ENCODE measurements at places on chromosomes 2 and 18.

GRCh38 chr2:196479350-196479749 is 160.2 kb upstream of the CCDC150 start:
- DNase-seq: no peak

GRCh38 chr18:45171679-45172191 is 443.5 kb upstream of the SLC14A2 start:
- no peak for DNase-seq

DNA sequence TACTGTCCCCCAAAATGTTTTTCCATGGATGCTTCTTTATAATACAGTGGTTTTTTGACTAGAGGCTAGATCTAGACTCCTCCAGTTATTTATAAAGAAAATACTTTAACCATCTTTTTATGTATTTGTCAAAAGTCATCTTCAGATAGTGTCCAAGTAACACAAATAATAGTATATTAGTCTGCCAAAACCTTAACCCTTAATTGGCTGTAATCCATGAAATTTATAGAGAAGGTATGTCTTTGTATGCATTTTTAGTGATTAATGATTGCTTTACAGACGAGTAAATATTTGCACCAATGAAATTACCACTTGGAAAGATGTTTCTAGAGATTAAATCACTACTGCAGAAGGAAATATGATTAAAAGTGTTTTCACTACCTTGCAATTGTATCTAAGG is 451.8 kb upstream of the NRXN1 start:
- no peak for DNase-seq

- DNase-seq: no peak
Measured at GRCh38 chr18:80167331-80167730, 58.3 kb downstream of the ADNP2 start.

- DNase-seq: no peak
Measured at GRCh38 chr2:47301277-47301618, 101.7 kb upstream of the MSH2 start.

DNA sequence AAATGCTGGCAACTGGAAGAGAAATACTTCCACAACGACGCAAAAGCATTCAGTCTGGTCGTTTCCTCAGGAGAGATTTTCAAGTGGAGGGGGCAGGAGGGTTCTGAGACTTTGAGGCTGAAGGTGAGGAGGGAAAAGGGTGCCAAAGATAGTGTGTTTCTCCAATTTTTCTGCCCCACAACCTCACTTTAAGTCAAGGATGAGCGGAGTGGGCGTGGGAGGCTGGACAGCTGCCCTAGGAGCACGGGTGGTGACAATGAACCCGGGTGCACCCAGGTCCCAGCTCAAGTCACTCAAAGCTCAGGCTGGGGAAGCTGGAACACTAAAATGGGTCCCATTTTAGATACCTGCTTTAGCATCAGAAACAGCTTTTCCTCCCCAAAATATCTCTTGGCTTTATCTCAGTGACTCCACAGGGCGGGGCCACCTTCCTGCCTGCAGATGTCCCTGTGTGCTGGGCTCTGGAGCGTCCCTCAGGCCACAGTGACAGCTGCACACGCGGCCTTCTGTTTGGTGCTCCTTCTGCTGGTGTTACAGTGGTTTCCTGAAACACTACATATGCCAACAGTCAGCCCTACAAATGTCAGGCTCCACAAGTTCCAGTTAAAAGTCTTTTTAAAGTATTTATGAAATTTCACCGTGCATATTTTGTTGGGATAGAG is 1.4 kb upstream of the MBP start:
- DNase-seq: no peak

DNA sequence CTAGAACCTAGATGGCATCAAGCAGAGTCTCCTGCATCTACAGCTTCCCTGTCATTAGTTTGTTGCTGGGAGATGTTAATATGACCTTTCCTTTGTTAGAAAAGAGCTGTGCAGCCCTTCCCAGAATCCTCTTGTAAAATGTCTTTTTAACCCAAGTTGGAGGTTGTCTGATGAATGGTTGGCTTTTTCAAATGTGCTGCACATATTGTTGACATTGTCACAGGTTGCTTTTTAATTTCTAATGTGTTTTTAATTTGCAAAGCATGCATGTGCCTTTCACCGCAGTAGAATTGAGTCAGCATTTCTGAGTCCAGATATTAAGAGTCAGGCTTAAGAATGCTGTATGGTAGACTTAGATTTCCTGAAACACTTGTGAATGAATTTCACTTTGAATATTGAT is 120.8 kb downstream of the GREB1L start:
- no peak for DNase-seq

GRCh38 chr2:188391354-188391753 is 99.7 kb downstream of the GULP1 start:
- no peak for DNase-seq

- no peak for DNase-seq
Measured at GRCh38 chr2:187991389-187991788, 300.3 kb upstream of the GULP1 start.

DNA sequence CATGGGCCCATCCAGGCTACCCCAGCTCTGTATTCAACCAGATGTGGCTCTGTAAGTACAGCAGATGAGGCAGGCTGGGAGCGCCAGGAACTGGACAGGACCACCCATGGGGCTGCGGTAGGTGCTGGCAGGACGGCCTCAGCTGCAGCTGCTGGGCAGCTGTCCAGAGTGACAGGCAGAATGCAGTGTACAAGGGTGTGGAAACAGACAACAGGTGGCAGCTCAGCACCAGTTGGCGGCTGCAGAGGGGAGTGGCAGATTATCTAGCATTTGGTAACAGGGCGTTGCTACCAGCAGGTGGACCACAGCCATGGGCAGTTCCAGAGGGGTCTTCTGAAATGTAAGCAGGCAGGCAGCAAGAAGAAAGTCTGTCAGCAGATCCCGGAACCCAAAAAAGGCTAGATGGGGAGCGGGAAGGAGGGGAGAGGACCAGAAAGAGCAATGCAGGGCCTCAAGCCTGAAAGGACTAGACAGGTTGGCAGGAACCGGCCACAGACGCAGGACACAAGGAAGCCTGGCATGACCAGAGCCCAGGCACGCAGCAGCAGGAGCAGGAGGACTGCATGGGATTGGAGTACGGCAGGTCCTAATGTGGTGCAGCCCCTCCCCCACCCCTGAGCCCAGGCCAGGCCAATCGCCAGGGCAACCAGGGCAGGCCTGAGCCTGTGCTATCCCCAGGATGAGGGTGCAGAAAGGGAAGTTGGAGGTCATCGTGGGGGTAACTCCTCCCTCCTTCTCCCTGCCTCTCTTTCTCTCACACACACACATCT is 24.7 kb downstream of the PKDCC start:
- no peak for DNase-seq

DNA sequence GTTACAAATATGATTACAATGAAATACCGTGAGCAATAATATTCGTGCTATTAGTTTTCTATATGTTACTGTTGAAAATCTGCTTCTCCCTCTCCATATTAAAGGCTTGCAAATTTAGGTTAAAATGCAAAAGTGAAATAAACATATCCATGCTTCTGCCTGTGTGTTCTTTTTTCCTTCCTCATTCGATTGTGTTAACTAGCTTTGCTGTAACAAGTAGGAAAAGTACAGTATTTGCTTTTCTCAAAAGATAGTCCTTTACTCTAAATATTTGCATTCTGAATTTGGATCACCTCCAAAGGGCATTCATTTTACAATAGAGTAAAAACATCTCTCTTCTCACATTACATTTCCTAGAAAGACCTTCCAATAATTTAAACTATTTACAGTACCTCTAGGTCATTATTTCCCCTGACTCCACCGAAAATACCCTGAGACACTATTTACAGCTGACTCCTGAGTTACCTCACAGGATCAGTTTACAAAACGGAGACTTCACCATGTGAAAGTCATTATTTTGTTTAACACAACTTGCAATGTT is 835.0 kb upstream of the FANCL start:
- DNase-seq: no peak

GRCh38 chr18:38751898-38752297 is 1186.3 kb upstream of the CELF4 start:
- DNase-seq: no peak

DNA sequence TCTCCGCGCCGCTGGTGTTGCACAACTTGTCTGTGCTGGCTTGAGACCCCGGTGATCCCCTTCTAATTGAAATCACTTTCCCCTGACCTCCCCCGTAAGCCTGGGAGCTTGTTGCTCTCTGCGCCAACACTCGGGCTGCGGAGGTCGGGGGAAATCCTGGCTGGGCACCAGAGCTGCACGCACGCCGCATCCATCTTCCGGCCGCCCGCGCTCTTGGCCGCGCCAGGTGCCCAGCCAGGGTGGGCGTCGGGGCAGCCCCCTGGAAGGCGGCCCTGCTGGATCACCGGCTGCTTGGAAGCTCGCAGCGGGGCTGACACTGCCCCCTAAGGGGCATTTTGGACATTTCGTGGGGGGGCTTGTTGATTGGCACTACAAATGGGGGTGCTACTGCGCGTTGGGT is 280.3 kb upstream of the SKOR2 start:
- no peak for DNase-seq

- no peak for DNase-seq
Measured at GRCh38 chr2:237130562-237131421, 45.1 kb downstream of the COPS8 start.

DNA sequence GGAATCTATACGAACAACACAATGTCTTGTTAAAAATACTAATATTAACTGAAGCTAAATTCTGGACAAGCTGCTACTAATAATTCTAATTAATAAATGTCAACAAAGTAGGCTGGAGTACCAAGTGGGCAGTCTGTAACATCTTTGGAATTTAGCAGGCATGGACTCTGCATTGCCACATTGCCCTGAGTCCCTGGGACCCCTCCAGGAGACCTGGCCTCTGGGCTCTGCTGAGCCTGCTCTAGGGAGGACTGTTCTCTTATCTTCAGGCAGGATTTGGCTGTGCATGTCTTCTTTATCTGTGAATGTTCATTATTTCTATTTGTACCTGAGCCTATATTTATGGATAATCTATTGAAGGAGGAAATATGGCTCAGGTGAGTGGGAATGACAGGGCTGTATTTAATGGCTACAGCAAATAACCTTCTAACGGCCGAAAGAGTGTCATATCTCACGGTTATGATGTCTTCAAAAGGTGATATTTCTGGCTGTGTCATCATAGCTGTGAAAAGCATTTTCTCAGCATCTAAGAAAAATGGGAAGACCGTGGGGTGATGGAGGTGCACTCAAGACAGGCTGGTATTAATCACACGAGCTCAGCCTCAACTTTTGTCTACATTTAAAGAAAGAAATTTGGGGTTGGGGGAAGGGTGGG is 28.6 kb upstream of the SETBP1 start:
- no peak for DNase-seq

GRCh38 chr2:237097911-237098702 is 12.4 kb downstream of the COPS8 start:
- DNase-seq: no peak

DNA sequence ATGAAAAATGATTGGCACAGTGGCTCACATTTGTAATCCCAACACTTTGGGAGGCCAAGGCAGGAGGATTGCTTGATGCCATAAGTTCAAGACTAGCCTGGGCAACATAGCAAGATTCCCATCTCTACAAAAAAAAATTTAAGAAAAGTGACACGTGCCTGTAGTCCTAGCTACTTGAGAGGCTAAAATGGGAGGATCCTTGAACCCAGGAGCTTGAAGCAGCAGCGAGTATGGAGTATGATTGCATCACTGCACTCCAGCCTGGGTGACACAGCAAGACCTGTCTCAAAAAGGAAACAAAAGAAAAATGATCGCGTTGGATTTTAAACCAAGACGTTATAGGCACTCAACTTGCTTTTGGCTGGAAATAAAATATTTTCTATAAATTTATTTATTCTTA is 37.8 kb upstream of the CREB1 start:
- DNase-seq: no peak

DNA sequence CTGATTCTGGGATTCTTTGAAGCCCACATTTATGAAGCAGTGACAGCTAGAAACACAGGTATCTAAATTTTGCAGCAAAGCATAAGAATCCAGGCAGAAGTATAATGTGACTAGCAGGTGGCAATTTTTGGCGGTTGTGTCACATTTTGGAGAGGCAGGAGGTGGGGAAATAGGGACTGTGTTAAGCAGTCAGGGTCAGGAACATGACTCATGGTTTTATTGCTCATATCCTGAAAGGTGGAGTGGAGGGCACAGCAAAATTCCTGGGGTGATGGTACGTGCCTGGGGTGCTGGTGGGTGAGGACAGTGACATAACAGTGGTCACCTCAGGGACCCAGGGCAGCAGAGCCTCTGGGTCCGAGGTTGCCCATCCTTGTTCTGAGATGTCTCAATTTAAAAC is 63.5 kb upstream of the TTN start:
- peak; percentile 15 for DNase-seq

DNA sequence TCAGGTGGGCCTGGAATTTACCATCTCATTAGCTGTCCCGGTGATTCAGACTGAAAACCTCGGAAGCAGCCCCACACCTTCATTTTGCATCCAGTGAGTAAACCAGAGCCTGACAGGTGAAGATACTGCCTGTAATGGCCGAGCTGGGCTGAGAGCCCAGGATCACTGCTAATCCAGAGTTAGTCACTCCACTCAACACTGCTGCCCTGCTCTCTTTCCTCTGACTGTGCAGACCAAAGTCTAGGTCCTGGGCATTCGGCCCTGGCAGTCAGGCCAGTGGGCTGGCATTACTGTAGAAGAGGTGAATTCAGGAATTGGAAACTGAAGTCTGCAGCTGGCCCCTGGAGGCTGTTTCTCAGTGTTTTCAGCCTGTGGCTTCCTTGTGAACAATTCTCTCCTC is 44.3 kb downstream of the TMEM17 start:
- DNase-seq: no peak

DNA sequence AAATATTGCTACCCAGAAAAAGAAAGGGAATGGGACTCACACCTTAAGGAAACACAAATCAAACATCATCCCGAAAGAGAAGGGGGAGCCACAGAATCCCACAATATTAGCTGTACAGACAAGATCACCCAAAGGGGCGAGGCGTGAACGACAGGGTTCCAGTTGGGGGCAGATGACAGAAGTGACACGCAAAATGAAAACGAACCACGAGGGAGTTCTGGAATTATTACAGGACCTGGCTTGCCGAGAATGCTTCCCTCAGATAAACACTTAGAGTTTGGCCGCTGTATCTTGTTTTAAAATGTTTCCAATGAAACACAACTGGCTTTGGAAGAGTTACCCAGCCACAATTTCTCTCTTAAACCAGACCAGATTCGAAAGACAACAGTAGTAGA is 60.4 kb downstream of the C2orf76 start:
- no peak for DNase-seq

DNA sequence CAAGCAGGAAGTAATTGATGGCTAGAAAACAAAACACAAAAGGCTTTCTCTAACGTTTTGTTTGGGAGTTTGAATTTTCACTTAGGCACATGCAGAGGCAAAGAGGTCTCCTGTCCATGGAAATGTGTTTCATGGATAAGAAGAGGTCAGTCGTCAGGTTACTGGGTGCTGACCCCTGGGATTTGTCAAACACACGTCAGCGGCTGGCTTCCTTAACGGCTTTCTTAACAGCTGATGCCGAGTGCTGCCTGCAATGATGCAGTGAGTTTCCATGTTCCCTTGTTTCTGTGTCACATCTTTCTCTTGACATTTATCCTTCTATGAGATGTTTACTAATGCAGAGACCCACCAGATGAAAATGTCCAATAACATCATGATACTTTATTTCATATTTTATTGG is 31.7 kb downstream of the GPR39 start:
- DNase-seq: no peak

GRCh38 chr2:45339253-45339652 is 271.8 kb downstream of the SRBD1 start:
- no peak for DNase-seq

Measured in T-helper 2 cell treated with Interferon-gamma antibody and Interleukin-4, amounts not matched to agents 5 μg/mL and 100 μg/mL, for 36 hours (primary cell).